NCI-H446 (cell line): ENCODE measurements at places on chromosomes 4 and X.
A peak's percentile ranks its signal among the peaks of the same experiment; 100 is the strongest.

DNA sequence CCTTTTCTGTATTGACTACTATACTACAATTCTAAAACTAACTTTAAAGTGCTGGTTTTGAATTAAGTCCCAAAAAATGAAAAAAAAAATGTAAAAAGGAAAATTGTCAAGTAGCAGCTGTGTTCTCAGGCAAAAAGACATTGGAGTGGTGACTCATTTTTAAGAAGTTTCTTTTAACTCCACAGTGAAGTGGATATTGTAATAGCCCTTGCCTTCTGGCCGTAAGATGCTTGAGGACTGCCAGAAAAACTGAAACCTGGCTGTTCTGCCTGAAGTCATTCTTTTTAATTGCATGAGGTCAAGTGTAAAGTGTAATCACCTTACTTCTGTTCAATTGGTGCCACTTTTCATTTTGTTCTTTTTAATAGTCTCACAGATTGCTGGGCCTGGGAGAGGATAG, 28.9 kb downstream of the SPANXD start:
- DNase-seq: no peak

GRCh38 chr4:55002431-55002830, 123.0 kb downstream of the KDR start:
- DNase-seq: no peak

DNA sequence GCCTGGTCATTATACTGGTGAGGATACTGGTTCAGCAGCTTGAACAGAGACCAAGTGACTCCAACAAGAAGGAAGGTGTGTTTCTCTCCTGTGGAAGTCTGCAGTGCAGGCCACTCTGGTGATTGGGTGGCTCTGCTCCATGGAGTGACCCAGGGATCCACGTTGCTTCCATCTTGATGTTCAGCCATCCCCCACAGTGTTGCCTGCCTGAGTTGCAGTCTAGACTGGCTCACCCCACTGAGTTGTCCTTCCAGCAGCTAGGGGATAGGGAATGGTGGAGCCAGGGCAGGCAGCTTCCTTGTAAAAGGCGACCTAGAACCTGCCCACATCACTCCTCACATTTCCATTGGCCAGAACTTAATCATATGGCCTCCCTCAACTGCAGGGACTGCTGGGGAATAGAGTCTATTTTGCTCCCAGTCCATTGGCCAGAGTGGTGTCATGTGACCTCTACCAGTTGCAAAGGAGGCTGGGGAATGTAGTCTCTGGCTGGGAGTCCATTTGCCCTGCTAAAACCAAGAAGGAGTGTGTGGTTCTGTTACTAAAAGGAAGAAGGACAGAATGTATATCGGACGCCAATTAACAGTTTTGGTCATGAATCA, 8.0 kb downstream of the MAN2B2 start:
- no peak for DNase-seq

- no peak for DNase-seq
Observed at GRCh38 chrX:141936080-141936479, 32.4 kb downstream of the MAGEC1 start.

DNA sequence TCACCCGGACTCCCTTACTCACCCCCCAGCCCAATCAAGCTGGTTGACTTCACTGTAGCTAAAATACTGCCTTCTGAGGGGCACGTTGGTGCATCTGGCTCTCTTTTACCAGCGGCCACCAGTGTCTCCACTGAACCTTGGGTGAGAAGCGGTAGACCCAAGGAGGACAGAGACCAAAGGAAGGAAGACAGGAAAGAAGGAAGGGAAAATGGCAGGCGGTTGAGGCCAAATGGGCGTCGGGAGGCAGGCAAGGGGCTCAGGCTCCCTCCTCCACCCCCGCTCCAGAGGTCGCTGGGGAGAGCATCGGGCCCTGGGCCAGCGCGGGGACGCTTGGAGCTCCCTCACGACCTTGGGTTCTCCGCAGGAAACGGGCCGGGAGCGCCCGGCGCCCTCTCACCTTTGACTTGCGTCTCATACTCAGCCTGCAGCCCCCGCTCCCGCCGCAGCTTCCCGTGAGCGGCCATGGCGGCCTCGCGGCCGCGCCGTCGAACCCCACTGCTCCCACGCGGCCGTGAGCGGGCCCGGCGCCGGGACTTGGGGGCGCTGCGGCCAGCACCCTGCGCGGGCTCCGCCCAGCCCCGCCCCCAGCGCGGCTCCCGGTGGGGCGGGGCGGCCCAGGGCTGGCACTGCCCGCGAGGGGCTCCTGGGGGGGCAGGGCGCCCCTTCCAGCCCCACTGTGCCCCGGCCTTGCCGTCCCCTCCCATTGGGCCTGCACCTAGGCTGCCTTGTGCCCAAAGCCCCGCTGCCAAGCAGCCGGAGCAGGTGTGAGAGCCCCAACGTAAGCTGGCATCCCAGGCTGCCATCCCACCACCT, at the start of gene ARHGAP4:
ARHGAP4 (minus strand) TSS at position 526 of the 813 bp plus-strand sequence; CDS start at position 464, 62 bp downstream.
- no peak for DNase-seq

DNA sequence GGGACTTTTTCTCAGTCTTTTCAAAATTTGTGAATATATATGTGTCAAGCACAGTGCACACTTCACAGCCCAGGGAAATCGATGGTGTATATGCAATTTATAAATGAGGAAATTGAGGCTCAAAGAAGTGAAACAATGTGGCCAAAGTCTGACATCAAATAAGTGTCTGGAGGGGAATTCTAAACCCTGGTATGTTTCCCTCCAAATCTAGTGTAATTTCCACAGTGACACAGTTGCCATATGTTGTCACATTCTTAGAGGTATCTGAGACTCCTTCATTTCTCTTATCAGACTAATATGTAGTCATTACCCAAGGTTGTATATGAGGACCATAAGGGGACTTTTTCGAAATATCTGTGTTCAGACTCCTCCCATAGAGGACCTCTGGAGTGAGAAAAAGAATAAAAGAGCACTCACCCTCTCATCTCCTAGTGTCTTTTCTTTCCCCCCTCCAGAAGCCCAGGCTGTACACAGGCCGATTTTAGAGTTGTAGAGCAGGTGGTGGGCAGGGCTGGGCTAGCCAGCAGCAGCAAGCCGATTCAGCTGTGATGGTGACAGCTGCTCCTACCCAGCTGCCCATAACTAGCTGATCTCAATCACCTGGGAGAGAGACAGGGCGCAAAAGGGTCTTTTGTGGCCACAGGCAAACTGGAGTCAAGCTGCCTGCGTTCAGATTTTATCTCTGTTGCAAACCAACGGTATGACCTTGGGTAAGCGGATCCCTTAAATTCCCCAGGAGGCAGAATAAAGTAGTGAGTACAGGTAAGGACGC, 55.1 kb downstream of the CLCN5 start:
- DNase-seq: peak; percentile 3

DNA sequence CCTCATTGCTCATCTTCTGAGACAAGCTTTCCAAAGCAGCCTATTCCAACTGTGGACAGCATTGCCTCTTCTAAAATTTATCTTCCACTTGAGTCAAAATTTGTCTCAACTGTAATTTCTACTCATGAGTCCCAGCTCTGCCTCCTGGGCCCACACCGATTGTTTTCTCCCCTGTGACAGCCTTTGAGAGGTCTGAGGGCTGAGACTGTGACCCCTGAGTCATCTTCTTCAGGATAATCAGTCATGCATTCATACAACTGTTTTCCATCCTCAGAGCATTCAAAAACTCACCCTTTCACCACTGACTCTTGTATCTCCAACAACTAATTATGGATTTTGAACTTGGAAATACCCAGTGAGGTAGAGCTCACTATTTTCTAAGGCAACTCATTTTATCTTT, 228.1 kb downstream of the EDA2R start:
- DNase-seq: no peak

DNA sequence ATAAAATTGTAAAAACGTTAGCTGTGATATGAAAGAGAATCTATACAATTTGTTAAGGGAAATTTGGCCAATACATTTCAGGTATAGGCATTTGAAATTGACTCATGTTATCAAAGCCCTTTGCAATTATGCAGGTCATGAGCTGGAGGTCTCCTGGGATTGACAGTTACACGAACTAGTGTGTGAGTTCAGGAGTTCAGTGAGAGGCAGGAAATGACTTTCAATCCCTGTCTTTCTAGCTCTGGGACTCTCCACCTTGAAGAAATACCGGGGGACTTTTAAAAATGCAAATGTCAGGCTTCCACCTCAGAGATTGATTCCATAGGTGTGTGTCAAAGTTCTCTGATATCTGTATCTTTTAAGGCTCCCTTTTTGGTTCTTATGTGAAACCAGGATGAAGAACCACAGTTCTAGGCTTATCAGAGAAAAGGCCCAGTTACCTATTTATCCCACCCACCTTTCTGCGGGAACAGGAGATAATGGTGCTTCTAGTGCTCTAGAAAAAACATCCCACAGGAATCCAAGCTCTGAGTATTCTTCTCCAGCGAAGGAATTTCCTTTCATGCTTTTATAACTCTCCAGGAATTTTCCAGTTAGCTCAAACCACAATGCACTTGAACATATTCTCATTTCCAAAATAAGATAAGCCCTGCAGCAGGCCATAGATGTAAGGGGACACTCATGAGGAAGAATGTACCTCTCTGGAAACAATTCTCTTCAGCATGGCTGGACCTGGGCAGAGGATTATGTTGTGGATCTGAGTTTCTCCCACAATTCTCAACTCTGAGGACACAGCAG, 501.0 kb downstream of the IDS start:
- DNase-seq: no peak
